A549 treated with dexamethasone at 1 μM for 4 hours (cell line): ENCODE measurements at places on chromosomes 2 and 18. TPM values are rescaled to one million over a fixed set of nuclear protein-coding genes. Genes with fewer than 3 reads are reported as not detected.

Gene MCM6
- 44.8 to 53.5 TPM (median 47.8 TPM) in 5 replicates for total RNA-seq

Gene IL1RN
- 0.30 to 0.54 TPM (median 0.37 TPM) in 5 replicates for total RNA-seq

Gene ITGA4
- total RNA-seq = 1.4 to 2.7 TPM (median 2.3 TPM) in 5 replicates

Gene SH2D6
- total RNA-seq = 0.66 to 1.1 TPM (median 0.98 TPM) in 5 replicates

Gene CTIF
- total RNA-seq = 11.1 to 15.1 TPM (median 12.9 TPM) in 5 replicates

Gene LRRTM1
- not detected in 5 replicates for total RNA-seq

Gene CYP27C1
- total RNA-seq = 2.4 to 4.4 TPM (median 4.1 TPM) in 5 replicates

Gene MC5R
- total RNA-seq = not detected in 5 replicates

Gene GPR35
- total RNA-seq = 0.32 to 0.83 TPM (median 0.68 TPM) in 5 replicates

Gene UGT1A10
- total RNA-seq = 0.05 TPM in 1 of 5 replicates, not detected in the others

Gene PROM2
- 0.02 TPM in 2 of 5 replicates, not detected in the others for total RNA-seq

Gene NEURL3
- 0.39 to 0.61 TPM (median 0.45 TPM) in 5 replicates for total RNA-seq

Gene SULT1C4
- not detected in 5 replicates for total RNA-seq

Gene GPR45
- not detected in 5 replicates for total RNA-seq

Gene ANKRD29
- 11.8 to 20.6 TPM (median 17.8 TPM) in 5 replicates for total RNA-seq

Gene TNFRSF11A
- 5.1 to 10.2 TPM (median 8.3 TPM) in 5 replicates for total RNA-seq

Gene ZNF804A
- not detected in 5 replicates for total RNA-seq

Gene CD226
- total RNA-seq = 0.07 to 0.21 TPM (median 0.17 TPM) in 5 replicates

Gene OTX1
- 3.0 to 4.5 TPM (median 4.3 TPM) in 5 replicates for total RNA-seq

Gene FTCDNL1
- 2.3 to 3.2 TPM (median 2.8 TPM) in 5 replicates for total RNA-seq

Gene LTBP1
- 24.5 to 40.3 TPM (median 34.8 TPM) in 5 replicates for total RNA-seq

Gene CXCR1
- not detected in 5 replicates for total RNA-seq

Gene PSMA8
- total RNA-seq = not detected in 5 replicates

Gene ELOA2
- not detected in 5 replicates for total RNA-seq

Gene ARHGAP25
- 0.11 to 0.47 TPM (median 0.37 TPM) in 5 replicates for total RNA-seq

Gene CXCR4
- total RNA-seq = 0.70 to 1.1 TPM (median 0.85 TPM) in 5 replicates

Gene SP140L
- 2.7 to 4.0 TPM (median 3.3 TPM) in 5 replicates for total RNA-seq

Gene TP53I3
- total RNA-seq = 263 to 323 TPM (median 281 TPM) in 5 replicates

Gene FZD7
- 5.5 to 6.9 TPM (median 6.5 TPM) in 5 replicates for total RNA-seq

Gene DSC3
- 1.4 to 2.0 TPM (median 1.7 TPM) in 5 replicates for total RNA-seq

Gene PPP1R1C
- total RNA-seq = 1.1 to 2.3 TPM (median 1.5 TPM) in 5 replicates
